ENCODE measurements at places on chromosomes 13 and 19.
A peak's percentile ranks its signal among the peaks of the same experiment; 100 is the strongest.

- no peak for DNase-seq
- H3K27ac ChIP-seq: peak overlapping the region; percentile 56
- peaks cover 25% of the 10 kb centered on the region for H3K4me1 ChIP-seq
- H3K36me3 ChIP-seq: no peaks in the 10 kb centered on the region
- no peak overlapping the region for H3K4me3 ChIP-seq
- no peaks in the 10 kb centered on the region for H3K27me3 ChIP-seq
Observed at GRCh38 chr13:100483841-100484381, 104.7 kb downstream of the GGACT start.

- H3K4me3 ChIP-seq: no peak overlapping the region
- DNase-seq: no peak
Observed at GRCh38 chr13:112495465-112495864, 92.5 kb downstream of the TUBGCP3 start.

DNA sequence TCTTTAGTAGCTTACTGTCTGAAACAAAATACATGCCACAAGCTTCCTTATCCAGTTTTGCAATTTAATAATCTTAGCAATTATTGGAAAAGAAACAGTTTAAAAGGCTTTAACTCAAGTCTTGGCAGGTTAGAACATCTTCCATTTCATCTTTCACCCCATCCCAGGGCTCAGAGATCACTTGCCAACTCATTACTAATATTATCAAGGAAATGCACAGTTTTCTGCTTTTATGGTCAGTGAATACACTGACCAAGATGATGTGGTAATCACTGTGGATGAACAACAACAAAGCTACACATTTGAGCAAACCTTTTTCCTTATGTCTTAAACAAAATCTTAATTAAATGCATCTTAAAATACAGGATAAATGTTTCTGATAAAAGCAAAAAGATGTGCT is 48.0 kb upstream of the ITM2B start:
- peaks cover 64% of the 10 kb centered on the region for H3K4me1 ChIP-seq
- DNase-seq: no peak
- no peak overlapping the region for H3K4me3 ChIP-seq
- H3K27me3 ChIP-seq: no peaks in the 10 kb centered on the region
- H3K36me3 ChIP-seq: peaks cover 9% of the 10 kb centered on the region
- peak overlapping the region; percentile 84 for H3K27ac ChIP-seq

DNA sequence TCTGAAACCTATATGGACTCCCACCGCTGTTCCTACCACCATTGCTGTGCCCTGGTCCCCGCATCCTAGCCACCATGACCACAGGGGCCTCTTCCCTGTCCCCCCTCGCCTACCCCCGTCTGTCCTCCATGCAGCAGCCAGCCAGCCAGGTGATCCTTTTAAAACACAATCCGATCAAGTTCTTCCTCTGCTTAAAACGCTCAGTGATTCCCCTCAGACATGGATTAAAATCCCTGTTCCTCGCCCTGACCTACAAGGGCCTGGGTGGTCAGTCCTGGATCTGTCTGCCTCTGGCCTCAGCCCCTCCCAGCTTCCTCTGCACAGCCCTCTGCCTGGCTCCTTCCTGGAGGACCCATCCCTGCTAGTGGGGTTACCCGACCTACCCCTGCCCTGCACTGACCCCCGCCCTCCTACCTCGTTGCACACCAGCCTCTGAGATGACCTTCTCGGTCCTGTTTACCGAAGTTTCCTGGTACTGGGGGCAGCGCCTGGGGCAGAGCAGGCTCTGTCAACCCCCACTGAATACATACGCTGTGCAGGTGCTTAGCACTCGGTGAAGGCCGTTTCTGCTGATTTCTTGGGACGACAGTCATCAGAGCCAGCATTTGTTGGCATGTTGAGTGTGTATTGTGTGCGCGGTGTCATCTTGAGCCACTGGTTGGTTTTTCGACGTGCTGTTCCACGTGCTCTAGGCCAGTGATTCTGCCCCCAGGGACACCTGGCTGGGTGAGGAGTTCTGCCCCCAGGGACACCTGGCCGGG is 14.7 kb upstream of the LENG8 start:
- no peak overlapping the region for H3K4me3 ChIP-seq
- H3K27ac ChIP-seq: no peak overlapping the region
- peaks cover 15% of the 10 kb centered on the region for H3K4me1 ChIP-seq

GRCh38 chr19:5961969-5962945 is 15.7 kb downstream of the RANBP3 start:
- no peaks in the 10 kb centered on the region for H3K27me3 ChIP-seq
- H3K36me3 ChIP-seq: peaks cover 16% of the 10 kb centered on the region
- H3K27ac ChIP-seq: peak overlapping the region; percentile 100
- H3K4me1 ChIP-seq: peaks cover 92% of the 10 kb centered on the region
- peak; percentile 90 for DNase-seq
- H3K4me3 ChIP-seq: peak overlapping the region; percentile 69

DNA sequence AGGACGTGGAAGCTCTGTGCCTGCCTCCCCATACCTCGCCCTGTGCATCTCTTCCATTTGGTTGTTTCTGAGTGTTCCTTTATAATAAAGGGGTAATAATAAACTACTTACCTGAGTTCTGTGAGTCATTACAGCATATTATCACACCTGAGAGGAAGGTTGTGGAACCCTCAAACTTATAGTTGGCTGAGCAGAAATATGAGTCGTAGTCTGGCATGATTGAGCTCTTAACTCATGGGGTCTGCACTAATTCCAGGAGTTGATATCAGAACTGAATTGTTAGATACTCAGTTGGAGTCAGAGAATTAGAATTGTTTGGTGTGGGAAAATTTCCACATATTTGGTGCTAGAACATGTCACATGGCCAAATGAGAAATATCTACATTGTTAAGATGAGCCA is 52.4 kb upstream of the HTR2A start:
- DNase-seq: no peak
- H3K36me3 ChIP-seq: no peaks in the 10 kb centered on the region
- no peaks in the 10 kb centered on the region for H3K4me1 ChIP-seq
- H3K27me3 ChIP-seq: no peaks in the 10 kb centered on the region

- H3K27ac ChIP-seq: no peak overlapping the region
- H3K36me3 ChIP-seq: no peaks in the 10 kb centered on the region
- no peaks in the 10 kb centered on the region for H3K4me1 ChIP-seq
- no peaks in the 10 kb centered on the region for H3K27me3 ChIP-seq
Observed at GRCh38 chr13:29791508-29791907, 58.9 kb downstream of the UBL3 start.

DNA sequence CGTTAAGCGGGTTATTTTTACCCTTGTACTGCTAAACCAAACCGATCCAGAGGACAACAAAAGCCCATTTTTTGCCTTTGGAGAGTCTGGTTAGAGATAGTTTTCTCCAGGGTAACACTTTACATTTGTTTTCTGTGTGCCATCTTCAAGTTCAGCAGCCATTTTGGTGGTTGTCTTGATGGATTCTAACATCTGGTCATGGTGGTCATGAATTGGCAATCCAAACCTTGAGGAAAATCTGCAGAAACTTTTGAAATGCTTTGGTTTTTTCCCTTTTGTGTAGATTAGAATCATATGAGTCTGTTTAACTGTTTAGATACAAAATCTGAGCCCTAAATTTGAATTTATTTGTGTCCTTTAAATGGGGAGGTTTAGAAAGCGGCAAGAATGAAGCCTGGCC is 16.6 kb downstream of the HNRNPM start:
- peaks cover 18% of the 10 kb centered on the region for H3K4me1 ChIP-seq
- H3K4me3 ChIP-seq: no peak overlapping the region
- peaks cover 57% of the 10 kb centered on the region for H3K36me3 ChIP-seq
- H3K27ac ChIP-seq: peak overlapping the region; percentile 19
- H3K27me3 ChIP-seq: no peaks in the 10 kb centered on the region

GRCh38 chr13:27481766-27482165 is 31.4 kb upstream of the MTIF3 start:
- H3K36me3 ChIP-seq: no peaks in the 10 kb centered on the region
- H3K27me3 ChIP-seq: peaks cover 19% of the 10 kb centered on the region
- H3K4me3 ChIP-seq: no peak overlapping the region
- H3K27ac ChIP-seq: no peak overlapping the region
- peak; percentile 45 for DNase-seq
- peaks cover 15% of the 10 kb centered on the region for H3K4me1 ChIP-seq

DNA sequence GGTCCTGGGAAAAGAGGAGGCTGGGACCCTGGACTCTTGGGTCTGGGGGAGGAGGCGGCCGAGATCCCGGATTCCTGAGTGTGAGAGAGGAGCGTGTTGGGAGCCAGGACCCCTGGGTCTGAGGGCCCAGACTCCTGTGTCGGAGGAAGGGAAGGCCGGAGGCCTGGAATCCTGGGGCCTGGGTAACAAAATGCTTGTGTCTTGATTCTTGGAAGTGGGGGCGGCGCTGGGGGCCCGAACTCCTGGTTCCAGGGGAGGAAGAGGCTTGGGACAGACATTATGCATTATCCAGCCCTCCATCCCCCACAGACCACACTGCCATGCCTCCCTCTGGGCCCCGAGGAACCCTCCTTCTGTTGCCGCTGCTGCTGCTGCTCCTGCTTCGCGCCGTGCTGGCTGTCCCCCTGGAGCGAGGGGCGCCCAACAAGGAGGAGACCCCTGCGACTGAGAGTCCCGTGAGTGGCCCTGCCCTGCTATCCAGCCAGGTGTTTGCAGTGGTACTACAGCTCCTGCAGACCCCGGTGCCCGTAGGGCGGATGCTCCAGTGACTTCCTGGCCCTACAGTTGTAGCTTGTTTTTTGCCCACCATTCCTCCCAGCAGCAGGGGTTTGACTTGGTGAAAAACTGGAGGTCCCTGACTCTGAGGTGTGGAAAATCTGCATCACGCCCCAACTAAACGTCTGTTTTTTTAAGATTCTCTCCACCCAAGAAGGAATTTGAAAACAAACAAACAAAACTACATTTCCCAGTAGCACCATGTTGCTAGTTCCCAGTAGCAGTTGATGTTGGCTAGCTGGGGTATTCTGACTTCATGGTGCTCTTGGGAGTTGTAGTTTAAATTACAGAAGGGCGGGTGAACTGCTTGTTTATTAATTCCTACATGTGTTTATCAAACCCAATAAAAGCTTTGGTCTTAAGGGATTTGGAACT is 630 bp downstream of the NUCB1 start:
- H3K27me3 ChIP-seq: peaks cover 19% of the 10 kb centered on the region
- peak; percentile 42 for DNase-seq
- H3K27ac ChIP-seq: peak overlapping the region; percentile 97

DNA sequence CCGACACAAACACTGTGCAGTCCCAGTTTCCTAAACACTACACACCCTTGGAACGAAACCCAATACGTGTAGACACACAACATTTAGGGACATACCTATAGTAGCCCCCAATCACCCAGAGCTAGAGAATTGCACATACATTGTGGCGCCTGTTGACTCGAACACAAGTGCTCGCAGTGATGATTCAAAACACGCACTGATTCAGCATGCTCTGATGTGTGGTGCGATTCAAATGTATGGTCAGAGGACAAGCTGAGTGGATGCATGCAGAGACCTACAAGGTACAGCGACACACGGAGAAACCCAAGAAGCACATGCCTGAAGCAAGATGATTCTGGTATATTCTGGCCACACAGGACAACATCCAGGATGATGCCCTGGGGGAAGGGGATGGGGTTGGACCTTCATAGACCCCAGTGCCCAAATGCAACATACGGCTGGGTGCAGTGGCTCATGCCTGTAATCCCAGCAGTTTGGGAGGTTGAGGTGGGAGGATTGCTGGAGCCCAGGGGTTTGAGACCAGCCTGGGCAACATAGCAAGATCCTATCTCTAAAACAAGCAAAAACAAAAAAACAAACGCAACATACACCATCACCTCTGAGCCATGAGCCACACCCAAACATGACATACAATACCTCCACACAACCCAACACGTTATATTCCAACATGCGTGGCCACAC is 997 bp upstream of the KCNN4 start:
- peak overlapping the region; percentile 83 for H3K27ac ChIP-seq
- peaks cover 80% of the 10 kb centered on the region for H3K4me1 ChIP-seq
- DNase-seq: no peak

DNA sequence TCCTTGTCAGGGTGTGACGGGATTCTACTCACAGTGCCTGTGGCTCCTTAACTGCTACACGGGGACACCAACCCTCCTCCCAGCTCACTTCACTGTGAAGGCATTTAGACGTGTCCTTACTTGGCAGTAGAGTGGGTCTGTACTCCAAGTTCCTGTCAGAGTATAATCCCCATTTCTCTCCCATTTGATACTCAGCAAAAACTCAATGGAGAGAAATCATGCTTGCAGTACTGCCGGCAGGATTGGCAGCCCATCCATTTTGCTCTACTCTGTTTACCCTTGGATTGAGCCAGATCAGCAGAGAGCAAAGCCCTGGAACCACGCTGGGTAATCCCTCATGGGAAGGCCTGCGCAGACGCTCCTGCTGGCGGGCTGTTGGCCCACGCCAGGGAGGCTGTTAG is 28.9 kb downstream of the ARL11 start:
- H3K27ac ChIP-seq: no peak overlapping the region
- H3K27me3 ChIP-seq: no peaks in the 10 kb centered on the region
- no peak overlapping the region for H3K4me3 ChIP-seq
- peaks cover 6% of the 10 kb centered on the region for H3K36me3 ChIP-seq
- DNase-seq: no peak

- H3K36me3 ChIP-seq: no peaks in the 10 kb centered on the region
- H3K27ac ChIP-seq: no peak overlapping the region
- H3K4me1 ChIP-seq: peaks cover 19% of the 10 kb centered on the region
- DNase-seq: no peak
- H3K4me3 ChIP-seq: no peak overlapping the region
Observed at GRCh38 chr13:51280379-51280940, 58.3 kb downstream of the FAM124A start.

DNA sequence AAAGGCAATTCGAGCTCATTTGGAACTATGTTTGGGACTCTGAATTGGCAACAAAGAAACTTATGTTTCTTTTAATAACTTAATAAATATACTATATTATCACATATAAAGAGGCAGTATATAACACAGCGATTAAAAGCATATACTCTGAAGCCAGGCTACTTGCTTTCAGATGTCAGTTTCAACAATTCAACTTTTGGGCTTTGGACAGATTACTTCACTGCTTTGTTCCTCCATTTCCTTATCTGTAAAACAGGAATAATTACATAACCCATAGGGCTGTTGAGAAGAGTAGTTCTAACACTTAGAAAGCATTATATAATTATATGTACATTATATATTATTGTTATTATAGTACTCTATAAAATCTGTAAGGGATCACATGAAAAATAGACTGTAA is 107.2 kb downstream of the EDNRB start:
- H3K27me3 ChIP-seq: no peaks in the 10 kb centered on the region
- no peaks in the 10 kb centered on the region for H3K36me3 ChIP-seq
- H3K4me1 ChIP-seq: peaks cover 3% of the 10 kb centered on the region
- H3K4me3 ChIP-seq: no peak overlapping the region
- no peak overlapping the region for H3K27ac ChIP-seq

- H3K4me1 ChIP-seq: no peaks in the 10 kb centered on the region
- H3K27me3 ChIP-seq: peaks cover under 1% of the 10 kb centered on the region
- DNase-seq: no peak
- no peaks in the 10 kb centered on the region for H3K36me3 ChIP-seq
- H3K4me3 ChIP-seq: no peak overlapping the region
- H3K27ac ChIP-seq: no peak overlapping the region
Observed at GRCh38 chr13:113413898-113414282, 39.4 kb downstream of the ADPRHL1 start.

GRCh38 chr13:99224021-99224420 is 23.4 kb downstream of the UBAC2 start:
- H3K27ac ChIP-seq: peak overlapping the region; percentile 4
- peaks cover 53% of the 10 kb centered on the region for H3K36me3 ChIP-seq
- H3K4me1 ChIP-seq: peaks cover 89% of the 10 kb centered on the region
- no peak overlapping the region for H3K4me3 ChIP-seq
